ENCODE measurements at places on chromosomes 11 and 22.

DNA sequence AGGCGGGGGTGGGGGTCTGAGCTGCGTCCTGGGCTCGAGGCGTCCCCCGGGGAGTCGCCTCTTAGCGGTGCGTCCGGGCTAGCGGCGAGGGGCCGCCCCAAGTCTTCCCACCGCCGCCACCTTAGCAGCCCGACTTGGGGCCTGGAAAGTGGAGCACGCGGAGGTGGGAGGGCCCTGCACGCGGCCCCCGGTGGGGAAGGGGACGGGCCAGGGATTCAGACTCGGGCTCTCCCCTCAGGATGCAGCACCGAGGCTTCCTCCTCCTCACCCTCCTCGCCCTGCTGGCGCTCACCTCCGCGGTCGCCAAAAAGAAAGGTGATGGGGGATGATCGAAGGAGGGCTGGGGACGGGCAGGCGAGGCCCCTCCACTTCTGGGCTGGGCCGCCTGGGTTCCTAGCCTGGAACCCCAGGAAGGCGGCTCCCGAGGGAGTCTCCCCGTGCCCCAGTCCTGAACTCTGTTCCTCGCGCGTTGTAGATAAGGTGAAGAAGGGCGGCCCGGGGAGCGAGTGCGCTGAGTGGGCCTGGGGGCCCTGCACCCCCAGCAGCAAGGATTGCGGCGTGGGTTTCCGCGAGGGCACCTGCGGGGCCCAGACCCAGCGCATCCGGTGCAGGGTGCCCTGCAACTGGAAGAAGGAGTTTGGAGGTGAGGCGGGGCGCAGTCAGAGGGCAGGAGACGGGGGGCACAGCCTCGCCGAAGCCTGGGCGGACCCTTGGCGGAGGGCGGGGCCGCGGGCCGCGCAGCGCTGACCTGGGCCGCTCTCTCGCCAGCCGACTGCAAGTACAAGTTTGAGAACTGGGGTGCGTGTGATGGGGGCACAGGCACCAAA lies 563 bp downstream of the MDK start:
- DNase-seq: no peak

DNA sequence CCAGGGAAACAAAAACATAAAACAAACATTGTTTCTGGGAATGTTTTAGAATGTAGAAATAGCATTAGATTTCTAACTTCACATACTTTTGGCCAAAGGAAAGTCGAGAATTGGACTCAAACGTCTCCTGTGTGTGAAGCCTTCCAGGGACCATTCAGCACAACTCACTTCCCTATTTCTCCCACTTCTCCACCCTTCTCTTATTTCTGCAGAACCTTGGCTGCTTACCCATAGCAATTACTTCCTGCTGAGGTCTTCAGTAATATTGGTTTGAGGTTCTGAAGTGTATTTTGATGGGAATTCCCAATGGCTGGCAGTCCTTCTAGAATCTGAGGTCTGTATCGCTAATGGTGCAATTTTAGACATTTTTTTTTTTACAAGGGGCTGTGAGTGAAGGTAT lies 158.3 kb upstream of the SNX19 start:
- DNase-seq: no peak

DNA sequence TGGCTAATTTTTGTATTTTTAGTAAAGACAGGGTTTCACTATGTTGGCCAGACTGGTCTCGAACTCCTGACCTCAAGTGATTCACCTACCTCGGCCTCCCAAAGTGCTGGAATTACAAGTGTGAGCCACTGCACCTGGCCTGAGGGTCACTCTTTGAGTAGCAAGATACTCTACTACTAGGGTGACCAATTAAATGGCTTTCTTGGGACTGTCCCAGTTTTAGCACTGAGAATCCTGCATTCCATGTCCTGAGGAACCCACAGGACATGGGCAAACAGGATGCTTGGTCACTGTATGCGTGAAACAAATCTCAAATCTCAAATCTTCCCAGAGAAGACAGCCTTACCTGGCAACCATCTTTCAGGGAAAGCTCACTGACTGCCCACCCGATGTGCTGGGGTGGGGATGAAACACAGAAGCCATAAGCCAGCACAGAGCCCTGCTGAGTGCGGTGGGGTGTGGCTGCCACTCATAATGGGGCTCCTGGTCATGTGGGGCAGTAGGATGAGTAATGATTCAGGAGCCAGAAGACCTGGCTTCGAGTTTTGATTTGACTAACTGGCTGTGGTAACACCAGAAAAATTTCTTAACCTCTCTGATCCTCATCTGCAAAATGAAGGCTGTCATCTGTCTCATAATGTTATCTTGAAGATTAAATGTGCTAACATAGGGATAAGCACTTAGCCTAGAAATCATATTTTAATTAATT lies 11.5 kb downstream of the CLMP start:
- DNase-seq: no peak

- no peak for DNase-seq
These were observed 34.4 kb upstream of the SUSD2 start for GRCh38 chr22:24146791-24147353.

- DNase-seq: peak; percentile 60
These were observed 34.0 kb downstream of the IRAG1 start for GRCh38 chr11:10659339-10660216.

DNA sequence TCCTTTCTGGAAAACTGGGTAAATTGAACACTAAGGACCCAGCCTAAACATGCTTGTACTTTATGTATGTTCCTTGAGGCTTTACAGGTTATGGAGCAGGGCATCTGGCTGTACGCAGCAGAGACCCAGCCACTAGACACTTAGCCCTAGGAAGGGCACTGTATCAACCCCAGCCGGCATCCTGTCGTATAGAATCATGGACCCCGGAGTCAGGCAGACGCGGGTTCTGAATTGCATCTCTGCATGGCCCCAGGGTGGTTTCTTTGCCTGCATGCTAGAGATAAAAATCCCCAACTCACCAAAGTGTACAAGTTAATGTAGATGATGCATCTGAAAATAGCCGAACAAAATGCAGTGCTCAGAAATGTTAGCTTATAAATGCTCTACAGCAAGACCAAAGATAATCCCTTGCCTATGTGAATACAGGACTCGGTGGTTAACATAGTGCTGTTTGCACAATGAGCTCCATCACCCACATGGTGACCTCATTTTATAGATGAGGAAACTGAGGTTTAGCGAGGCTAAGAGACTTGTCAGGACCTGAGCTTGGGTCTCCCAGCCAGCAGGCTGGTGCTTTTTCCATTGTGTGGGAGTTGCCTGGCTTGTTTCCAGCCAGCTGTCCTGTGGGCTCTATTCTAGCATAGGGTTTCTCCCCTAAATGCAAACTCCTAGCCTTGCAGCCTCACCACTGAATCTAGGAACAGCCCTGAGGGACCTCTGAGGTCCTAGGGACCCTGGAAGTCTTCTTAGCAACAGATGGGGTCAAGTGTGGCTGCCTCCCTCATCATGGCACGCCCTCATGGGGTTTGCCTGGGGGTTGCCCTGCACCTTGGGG lies 7.3 kb downstream of the CD6 start:
- DNase-seq: no peak

DNA sequence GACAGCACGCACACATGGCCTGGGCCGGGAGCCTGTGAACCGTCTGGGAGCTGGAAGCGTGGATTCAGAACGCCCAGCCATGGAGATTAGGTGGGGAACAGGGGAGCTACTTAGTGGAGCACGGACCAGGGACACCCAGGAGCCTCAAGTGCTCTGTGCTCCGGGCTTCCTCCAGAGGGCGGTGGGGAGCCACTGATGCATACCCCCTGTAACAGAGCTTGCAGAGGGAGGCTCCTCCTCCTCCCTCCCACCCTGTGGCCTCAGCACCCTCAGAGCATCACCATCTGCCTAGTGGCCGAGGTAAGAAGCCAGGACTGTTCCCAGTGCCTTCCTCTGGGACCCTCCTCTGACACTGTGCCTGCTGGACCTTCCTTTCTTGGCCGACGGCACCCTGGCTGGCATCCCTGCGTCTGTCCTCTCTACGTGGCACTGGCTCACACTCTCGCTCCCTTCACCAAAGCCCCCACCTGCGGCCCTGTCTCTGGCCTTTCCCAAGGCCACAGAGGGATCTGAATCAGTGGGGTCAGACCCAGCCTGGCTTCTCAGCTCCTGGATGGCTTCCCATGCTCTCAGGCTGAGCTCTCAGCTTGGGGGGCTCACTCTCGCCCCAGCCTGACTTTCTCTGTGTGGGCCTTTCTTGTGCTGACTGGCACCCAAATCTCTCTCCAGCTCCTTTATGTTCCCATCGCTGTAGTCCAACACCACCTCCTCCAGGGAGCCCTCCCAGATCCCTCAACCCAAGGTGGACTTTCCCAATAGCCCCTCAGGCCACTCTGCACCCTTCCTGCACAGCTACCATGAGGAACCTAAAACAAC lies 780.9 kb downstream of the BRD1 start:
- peak; percentile 5 for DNase-seq

- no peak for DNase-seq
These were observed 143.5 kb upstream of the RAG2 start for GRCh38 chr11:36741515-36741914.

DNA sequence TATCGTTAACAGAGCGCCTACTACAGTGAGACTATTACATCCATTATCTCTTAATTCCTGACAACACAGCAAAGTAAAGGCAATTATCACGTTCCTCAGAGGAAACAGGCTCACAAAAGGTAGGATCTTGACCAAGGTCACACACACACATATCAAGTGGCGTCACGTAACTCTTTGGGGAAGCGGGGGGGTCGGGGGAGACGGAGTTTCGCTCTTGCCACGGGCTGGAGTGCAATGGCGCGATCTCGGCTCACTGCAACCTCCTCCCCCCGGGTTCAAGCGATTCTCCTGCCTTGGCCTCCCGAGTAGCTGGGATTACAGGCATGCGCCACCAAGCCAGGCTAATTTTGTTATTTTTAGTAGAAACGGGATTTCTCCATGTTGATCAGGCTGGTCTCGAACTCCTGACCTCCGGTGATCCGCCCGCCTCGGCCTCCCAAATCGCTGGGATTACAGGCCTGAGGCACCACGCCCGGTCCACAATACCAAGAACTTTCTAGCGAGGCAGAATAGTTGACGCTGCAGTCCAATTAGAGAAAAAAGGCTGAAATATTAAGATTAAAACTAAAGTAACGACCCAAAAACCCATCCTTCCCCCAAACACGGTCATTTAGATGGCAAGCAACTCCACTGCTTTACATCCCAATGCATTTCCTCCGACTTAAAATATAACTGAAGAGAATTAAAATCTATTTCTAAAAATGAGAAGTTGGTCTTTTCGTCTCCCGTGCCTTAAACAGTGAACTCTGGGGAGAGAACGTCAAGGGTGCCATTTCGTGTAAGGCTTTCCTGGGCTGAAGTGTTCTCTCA lies 1.2 kb downstream of the DDX17 start:
- peak; percentile 40 for DNase-seq

- DNase-seq: no peak
These were observed 91.0 kb downstream of the TMPRSS5 start for GRCh38 chr11:113615098-113615497.

GRCh38 chr11:60842668-60843600 lies 1.0 kb downstream of the CCDC86 start:
- DNase-seq: no peak

DNA sequence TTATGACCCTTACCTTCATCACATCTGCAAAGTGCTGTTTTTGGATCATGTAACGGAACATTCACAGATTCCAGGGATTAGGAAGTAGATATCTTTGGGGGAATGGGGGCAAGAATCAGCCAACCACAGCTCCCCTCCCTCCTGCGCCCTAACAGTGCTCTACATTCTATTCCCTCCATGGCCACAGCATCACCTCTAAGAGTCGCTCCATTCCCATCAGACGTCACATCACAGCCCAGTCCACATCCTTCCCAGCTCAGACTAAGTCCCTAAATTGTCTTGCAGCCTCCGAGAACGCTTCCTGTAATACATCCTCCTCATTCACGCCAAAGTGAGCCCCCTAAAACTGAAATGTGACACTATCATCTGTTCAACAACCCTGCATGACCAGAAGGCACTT lies 5.9 kb downstream of the SCGB1D1 start:
- no peak for DNase-seq

DNA sequence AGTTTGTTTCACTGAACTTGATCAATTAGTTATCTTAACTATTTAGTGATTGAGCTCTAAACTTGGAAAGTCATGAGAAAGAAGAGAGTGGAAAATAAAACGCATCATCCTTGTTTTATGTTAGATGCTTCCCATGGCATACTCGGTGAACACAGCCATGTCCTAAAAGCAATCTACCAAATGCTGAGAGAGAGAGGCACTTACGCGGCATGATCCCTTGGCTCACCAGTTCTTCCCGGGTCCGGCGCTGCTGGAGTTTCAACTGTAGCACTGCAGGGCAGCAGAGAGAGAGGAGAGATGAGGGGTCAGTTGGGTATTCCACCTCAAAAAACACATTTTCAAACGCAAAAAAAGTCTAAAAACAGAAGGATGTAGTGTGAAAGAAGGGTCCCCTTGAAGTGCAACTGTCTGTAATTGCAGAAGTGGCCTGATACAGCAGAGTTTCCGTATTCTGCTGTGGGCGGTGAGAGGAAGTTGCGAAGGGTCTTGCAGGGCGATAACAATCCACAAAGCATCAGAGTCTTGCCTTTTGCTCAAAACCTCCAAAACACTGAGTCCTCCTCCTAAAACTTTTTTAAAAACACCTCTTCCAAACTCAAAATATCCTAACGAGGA lies 92.7 kb downstream of the SGSM3 start:
- DNase-seq: no peak

- peak; percentile 59 for DNase-seq
These were observed 52.0 kb upstream of the THY1 start for GRCh38 chr11:119474682-119475596.

- no peak for DNase-seq
These were observed 7.4 kb downstream of the HBG1 start for GRCh38 chr11:5242208-5242607.

DNA sequence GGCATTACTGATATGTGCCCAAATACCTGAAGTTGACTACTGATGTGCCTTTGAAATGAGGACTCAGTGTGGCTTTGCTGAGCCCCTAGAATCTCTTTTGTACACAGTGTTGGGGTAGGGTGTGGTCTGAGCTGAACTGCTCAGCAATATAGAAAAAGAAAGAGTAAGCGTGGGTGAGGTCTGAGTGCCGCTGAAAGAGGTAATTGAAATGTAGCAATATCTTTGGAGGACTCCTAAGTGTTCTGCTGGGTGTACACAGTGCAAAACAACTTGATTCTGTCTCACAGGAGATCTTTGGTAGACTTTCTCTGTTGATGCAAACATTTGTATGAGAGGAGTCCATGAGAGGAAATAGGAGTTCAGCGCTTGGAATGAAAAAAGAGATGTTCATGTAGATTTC lies 73.7 kb upstream of the PTPN5 start:
- DNase-seq: no peak

DNA sequence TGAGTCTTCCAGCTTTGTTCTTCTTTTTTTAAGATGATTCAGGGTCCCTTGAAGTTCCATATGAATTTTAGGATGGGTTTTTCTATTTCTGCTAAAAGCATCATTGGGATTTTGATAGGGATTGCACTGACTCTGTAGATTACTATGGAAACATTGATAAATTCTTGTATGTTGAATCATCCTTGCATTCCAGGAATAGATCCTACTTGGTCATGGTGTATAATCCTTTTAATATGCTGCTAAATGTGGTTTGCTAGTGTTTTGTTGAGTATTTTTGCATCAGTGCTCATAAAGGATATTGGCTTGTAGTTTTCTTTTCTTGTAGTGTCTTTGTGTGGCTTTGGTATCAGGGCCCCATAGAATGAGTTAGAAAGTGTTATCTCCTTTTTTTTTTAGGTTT lies 34.9 kb upstream of the PHOX2A start:
- DNase-seq: no peak

- DNase-seq: no peak
These were observed 235.6 kb downstream of the FAT3 start for GRCh38 chr11:92460213-92460612.

All from Calu3 (cell line).